ENCODE measurements at places on chromosomes 6 and 20.

GRCh38 chr6:42820512-42821340 is 38.9 kb downstream of the BICRAL start:
- DNase-seq, result no peak

DNA sequence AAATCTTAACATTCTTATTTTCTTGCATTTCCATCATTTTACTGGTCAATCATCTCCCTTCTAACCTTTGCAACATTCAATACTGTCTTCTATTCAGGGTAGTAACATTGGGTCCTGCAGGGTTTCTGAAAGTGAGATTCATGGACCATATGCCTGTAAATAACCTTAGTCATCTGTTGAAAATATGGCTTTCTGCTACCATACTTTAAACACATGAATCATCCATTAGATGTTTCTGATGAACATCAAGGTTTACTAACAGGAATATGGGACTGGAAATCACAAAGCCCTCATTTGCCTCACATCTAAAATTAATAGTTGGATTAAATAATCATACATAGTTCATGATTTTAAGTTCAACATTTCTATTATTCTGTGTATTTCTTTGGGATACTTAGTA is 475.9 kb upstream of the MARCKS start:
- DNase-seq, result no peak

- DNase-seq, result no peak
These were observed 27.4 kb upstream of the MAPRE1 start for GRCh38 chr20:32792316-32792715.

DNA sequence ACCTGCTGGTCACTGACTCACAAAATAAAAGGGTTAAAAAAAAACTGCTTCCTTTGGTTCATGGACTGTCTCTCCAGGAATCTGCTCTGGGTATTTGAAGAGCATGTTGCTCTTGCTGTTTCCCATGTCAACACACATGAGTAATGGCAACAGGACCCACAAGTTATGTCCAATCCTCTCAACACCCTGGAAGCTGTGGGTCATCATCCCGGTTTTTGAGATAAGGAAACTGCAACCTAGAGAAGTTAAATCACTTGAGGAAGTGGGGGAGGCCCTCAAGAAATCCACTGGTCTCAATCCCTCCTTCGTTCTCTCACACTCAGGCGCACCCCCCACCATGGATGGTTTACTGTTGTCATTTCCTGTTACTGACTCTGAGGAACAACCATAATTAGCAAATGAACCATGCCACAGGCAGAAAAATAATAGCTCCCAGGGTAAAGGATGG is 12.4 kb downstream of the MAP1LC3A start:
- DNase-seq, result no peak

DNA sequence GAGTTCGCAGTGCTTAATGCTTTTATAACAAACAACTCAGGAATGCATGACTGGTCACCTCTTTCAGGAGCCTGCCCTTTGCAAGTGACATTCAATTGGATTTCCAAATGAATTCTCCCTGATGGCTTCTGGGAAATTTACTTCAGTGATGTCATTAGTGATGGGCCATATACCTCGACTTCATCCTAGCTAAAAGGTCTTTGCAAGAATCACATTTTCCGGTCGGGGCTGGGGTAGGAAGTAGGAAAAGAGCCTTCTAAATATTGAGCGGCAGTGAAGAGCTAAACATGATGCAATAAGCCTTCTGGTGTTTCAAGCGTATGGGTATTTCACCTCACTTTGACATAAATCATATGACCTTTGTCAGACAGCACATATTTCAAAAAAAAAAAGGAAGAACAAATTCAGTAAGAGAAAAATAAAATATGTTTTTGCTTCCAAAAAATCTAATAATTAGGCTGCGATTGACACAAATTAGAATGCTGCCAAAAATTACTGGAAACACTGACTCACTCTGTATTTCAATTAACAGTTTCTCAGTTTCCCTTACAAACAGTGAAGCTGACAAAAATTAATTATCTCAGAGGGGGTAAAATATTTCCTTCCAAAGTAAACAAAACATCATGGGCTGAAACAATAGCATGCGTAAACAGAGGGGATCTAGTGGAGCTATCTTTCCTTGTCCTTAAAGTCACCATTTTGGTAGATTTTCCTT is 39.8 kb downstream of the ADTRP start:
- DNase-seq, result no peak

- DNase-seq, result no peak
These were observed 77.6 kb upstream of the SASH1 start for GRCh38 chr6:148265054-148265453.
